NK-92 treated with Interleukin-12 subunit alpha and Interleukin-12 subunit beta, amount 100 ng/mL, for 24 hours (cell line): ENCODE measurements at places on chromosomes 16 and 17.

DNA sequence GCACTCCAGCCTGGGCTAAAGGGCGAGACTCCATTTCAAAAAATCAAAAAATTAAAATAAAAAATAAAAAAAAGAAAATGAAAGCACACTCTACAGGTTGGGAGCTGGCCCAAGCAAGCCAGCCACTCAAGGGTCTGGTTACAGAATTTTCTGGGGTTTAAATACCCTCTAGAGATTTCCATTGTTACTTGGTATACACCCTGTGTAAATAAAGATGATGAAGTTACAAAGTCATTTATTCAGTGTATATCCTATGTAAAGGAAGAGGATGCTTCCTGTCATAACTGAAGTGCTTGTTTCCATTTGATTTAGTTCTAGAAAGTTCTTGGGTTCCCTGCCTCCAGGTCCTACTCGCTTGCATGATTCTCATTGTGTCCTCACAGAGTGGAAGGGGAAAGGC, 79.9 kb upstream of the C17orf78 start:
- DNase-seq = no peak

DNA sequence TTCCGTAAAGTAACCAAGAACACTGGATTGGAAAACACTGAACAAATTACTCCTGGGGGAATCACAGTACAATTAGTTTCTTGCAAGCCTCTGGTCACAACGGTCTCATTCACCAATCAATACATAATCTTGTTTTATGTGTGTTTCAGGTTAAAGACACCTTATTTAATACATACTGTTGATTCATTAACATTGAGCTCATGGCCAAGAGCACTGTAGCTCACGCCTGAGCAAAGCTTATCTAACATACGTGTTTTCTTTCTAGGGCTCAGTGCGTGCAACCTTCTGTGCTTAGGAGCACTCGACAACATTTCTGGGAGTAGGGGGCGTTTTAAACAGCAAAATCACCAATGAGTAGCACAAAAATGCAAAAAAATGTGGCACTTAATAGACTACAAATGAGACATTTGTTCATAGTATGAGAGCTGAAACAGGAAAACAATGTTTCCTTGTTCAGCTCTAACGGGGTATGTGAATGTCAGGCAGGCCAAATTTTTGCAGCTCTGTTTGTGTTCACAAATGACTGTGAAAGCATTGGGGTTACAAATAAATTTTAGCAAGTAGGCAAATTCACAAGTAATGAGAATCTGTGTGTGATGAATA, 206.2 kb downstream of the CNTNAP4 start:
- DNase-seq = no peak

DNA sequence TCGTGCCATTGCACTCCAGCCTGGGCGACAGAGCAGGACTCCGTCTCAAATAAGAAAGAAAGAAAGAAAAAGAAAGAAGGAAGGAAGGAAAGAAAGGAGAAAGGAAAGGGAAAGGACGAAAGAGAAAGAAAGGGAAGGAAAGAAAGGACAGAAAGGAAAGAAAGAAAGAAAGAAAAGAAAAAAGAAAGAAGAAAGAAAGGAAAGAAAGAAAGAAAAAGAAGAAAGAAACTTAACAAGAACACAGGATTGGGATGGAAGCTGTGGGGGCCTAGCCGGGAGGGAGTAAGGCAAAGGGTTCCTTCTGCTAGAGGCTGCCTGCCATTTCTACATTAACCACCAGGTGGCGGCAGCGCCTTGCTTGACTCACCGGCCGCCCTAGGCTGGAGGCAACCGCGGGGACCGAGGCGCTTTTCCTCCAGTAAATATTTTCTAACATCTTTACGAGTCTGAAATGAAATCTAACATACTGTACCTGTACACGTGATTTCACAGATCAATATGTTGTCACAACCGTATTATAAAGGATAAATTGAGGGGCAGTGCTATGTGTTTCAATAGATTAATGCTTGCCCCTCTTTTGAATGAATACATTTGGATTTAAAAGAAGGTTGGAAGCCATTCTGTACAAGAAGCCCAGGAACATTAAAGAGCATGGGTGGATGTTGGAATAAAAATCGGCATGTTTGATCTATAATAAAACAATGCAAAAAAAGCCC, 6.1 kb downstream of the GJD3 start:
- DNase-seq = peak; percentile 70

- DNase-seq = no peak
Measured at GRCh38 chr17:37292429-37293139, 83.2 kb upstream of the C17orf78 start.

- DNase-seq = no peak
Measured at GRCh38 chr17:28497931-28498330, 8.2 kb upstream of the FOXN1 start.
